Cortex of kidney (tissue), 1 donor: ENCODE measurements at places on chromosomes 6 and 20.

- no peak for DNase-seq
These were observed 34.2 kb upstream of the DLGAP4 start for GRCh38 chr20:36271639-36272546.

DNA sequence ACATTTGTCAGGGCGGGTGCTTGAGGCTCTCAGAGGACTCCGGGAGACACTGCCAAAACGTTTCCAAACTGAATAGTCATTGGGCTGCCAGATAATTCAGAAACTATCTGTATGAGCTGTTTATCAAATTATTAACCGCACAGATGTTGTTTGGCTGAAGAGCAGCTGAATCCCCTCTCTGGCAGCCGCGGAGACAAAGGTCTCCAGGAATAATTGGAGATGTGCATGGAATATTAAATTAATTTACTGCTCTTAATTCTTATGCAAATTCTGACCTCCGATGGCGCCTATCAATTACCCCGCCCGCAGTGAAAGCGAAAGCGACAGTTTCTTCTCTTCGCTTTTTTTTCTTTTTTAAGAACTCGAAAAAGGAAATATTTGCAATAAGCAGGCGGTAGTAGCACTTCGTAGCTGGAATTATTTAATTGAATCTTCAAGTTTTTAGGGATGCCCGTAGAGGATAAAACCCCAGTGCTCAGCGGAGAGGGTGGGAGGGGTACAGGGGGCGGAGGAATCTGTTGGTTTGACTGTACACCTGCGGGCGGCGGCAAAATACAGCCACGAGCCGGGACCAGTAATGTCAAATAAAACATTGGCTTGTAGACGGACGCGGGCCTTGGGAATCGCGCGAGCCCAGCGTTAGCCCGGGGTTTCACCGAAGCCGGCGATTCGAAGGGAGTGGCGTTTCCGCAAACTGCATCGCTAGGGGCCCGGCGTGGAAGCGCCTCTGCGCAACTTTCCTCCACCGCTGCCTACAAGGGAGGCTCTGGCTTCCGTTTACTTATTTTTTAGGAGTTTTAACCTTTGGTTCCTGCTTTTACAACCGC, 6.2 kb downstream of the LINC00237 start:
- no peak for DNase-seq

- DNase-seq: no peak
These were observed 89.5 kb downstream of the DLL1 start for GRCh38 chr6:170201361-170201760.

GRCh38 chr6:15355683-15356099, 109.8 kb downstream of the JARID2 start:
- no peak for DNase-seq

GRCh38 chr6:124479991-124480430, 482.2 kb upstream of the RNF217 start:
- DNase-seq: no peak
